ENCODE measurements at places on chromosomes 5 and 9. TPM values are rescaled to one million over a fixed set of nuclear protein-coding genes. Genes with fewer than 3 reads are reported as not detected.

The PAPPA gene
- not detected for total RNA-seq

The SMIM33 gene
- total RNA-seq: 0.08 TPM

The NANS gene
- total RNA-seq: 40.2 TPM

The IRX4 gene
- total RNA-seq: not detected

The ZNF474 gene
- total RNA-seq: not detected

The LRRC19 gene
- not detected for total RNA-seq

The C9orf152 gene
- total RNA-seq: not detected

The CARD9 gene
- total RNA-seq: 2.7 TPM

The FBP2 gene
- total RNA-seq: not detected

The CDC20B gene
- 0.21 TPM for total RNA-seq

The ZNF608 gene
- total RNA-seq: not detected

The THBS4 gene
- total RNA-seq: 1.8 TPM

The DMRT3 gene
- not detected for total RNA-seq

The CD74 gene
- 253 TPM for total RNA-seq

The CCL27 gene
- total RNA-seq: 0.29 TPM

The C9orf40 gene
- total RNA-seq: 20.7 TPM

The CATSPER3 gene
- total RNA-seq: 0.17 TPM

The PCA3 gene
- total RNA-seq: not detected

The ANGPTL2 gene
- total RNA-seq: not detected

The INSL4 gene
- not detected for total RNA-seq

The ELP1 gene
- 34.1 TPM for total RNA-seq

The TLX3 gene
- total RNA-seq: not detected

The WDR38 gene
- total RNA-seq: not detected

The GNA14 gene
- not detected for total RNA-seq

The LRRC14B gene
- total RNA-seq: not detected

The CNTFR gene
- not detected for total RNA-seq

The TMEM174 gene
- total RNA-seq: not detected

The FOXD4L4 gene
- not detected for total RNA-seq

The SPRY4 gene
- 1.8 TPM for total RNA-seq

The CTNND2 gene
- total RNA-seq: not detected

The PCYOX1L gene
- total RNA-seq: 22.3 TPM

The FOXD4 gene
- total RNA-seq: 0.30 TPM

The STPG3 gene
- not detected for total RNA-seq

The NMUR2 gene
- total RNA-seq: not detected

The SLCO4C1 gene
- 0.11 TPM for total RNA-seq

The TICAM2 gene
- total RNA-seq: 1.0 TPM
